GM13977 (cell line): ENCODE measurements at places on chromosomes 4 and X.

DNA sequence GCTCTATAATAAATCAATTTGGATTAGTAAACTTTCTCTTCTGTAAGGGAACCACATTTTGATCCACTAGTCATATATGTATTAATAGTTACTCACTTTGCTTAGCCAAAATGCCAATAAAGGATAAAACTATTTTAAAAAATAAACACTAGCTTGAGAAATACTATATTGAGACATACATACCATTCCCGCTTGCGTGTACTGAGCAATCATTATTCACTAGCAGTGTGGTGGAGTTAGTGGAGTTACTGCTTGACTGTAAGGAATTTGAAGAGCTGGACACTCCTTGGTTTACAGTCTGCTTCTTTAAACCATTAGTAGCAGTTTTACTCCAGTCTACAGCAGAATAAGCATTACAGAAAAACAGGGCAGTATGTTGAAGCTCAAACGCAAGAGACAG, 10.8 kb upstream of the PHKA2 start:
- no peak for DNase-seq

DNA sequence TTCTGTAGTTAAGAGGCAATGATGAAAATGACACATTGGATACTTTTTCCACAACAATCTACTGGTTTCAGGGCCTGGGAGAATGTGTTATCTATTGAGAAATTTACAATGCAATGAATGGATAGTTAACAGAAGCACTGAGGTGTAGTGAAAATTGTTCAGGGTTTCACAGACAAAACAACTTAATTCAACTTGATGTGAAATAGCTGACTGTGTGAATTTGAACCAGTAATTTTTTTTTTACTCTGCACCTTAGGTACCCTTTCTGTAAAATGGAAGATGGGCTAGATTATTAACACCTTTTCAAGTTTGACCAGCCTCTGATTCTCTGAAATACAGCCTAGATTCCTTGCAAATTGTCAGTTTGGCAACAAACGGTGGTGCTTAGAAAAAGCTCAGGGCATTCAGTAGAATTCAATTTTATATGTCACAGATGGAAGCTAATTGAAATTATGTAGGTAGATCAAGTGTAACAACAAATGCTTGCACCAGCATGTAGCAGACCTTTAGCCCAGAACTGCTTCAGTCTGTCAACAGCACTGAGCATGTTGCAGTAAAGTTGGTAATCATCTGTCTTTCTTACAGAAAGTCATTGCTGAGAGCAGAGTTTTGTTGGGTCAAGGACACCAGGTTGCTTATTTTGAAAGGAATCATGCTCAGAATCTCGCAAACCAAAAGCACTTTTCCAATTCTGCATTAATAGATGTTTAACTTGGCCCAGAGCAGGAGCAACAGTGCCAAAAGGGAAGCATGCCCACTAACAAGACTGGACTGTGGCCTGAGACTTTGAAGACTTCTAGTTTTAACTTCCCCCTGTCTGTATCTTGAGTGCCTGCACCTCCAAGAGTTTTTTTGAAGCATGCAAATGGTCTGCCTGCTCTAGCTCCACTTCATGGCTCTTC, 526.6 kb downstream of the PACRGL start:
- DNase-seq = no peak

DNA sequence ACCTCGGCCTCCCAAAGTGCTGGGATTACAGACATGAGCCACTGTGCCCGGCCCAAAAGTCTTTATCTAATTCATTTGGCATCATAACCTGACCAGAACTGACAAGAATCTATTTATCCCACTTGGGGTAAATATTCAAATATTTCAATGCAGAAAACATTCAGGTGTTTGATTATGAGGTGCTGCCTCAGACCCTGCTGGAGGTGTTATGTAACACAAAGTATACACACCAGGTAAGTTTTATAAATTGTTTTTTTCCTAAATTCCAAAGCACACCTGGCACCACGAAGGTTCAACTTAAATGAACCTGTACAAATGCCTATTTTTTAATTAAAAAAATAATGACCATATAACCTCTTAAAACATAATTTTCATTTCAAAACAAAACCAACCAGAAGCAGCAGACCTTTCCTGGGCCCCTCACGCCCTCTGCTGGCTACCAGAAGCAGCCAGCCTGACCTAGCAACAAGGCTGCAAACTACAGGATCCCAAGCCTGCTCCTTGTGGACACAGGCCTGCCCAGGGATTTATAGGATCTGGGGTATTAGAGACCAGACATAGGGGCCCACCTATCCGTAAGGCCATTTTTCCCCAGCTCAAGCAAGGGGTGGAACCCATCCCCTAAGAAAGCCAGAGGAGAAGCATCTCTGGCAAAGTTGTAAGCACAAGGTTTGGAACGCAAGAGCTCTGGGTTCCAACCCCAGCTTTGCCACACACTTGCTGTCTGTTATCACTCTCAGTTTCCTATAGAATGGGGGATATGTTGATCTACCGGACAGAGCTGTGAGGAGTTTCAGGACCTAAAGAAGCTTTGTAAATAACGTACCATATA, 11.7 kb downstream of the OTUD5 start:
- DNase-seq = peak; percentile 64

- DNase-seq = no peak
Measured at GRCh38 chr4:61924131-61924530, 724.0 kb downstream of the ADGRL3 start.

DNA sequence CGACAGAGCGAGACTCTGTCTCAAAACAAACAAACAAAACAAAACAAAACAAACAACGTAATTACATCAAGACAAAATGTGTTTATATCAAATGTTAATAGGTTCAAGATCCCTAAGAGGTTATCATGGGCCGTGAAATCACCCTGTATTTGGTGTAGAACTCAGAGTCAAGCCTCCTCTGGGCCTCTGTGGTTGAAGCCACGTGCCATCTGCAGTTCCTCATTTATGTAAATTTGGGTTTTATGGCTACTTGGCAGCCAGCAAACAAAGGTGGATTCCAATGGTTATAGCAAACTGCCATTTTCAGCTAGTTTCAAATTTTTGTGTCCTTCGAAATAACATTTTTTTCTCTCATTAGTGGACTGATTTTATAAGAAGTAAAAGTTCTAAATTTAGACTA, 16.4 kb downstream of the NSDHL start:
- no peak for DNase-seq

DNA sequence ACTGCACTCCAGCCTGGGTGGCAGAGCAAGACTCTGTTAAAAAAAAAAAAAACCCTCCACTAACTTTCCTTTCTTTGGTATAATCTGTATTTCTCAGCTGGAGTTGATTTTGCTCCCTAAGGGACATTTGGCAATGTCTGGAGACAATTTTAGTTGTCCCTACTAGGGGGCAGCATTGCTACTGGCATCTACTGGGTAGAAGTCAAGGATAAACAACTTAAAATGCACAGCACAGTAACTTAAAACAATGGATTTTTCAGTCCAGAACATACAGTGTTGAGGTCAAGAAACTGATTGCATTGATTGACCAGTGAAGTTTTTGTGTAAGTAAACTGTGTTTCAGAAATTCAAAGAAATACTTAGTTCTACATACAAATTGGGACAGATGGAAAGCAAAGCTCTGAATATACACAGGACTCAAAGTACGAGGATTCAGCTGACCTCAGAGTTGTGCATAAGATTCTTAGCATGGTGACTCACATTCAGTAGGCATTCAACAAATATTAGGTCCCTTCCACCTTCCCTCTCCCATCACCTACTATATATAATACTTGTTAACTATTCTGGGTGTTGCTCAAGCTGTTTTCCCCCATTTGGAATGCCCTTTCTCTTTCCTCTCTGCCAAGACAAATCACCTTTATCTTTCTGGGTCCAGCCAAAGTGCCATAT, 8.8 kb downstream of the DDX53 start:
- DNase-seq = no peak

DNA sequence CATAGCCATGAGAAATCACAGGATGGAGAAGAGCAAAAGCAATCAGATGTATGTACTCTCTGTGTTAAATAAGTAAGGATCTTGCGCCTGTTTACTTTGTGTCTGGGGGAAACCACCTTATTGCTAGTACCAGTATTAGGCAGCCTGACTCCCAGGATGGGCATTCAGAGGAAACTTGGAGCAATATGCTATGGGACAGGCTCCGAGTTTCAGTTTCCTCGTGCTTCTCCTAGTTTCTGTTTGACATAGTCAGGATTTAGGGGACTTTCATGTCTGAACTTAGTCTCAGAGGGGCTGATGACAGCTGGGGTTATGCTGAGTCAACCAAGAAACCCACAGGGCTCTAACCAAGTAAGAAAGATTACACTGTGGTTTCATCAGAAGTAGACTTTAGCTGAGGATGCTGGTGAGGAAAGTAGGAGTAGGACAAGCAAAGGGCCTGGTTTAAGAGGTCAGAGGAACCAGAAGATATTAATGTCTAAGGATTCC, 13.5 kb downstream of the NSUN7 start:
- peak; percentile 71 for DNase-seq

DNA sequence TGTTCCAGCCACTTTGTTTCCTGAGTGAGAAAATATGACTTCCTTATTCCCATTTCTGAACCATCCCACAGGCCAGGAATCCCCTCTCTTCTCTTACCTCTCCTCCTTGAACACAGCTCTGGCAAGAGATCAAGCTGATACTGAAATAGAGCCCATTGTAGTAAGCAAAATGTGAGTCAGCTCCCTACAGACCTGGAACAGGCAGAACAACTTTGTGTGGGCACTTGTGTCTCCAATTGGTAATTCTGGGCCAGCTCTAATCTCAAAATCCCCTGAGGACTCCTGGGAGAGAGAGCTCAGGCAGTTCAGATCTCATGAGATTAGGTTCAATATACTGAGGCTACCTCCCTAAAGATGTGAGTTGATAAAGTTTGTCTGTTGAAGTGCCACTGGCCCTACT, 213.5 kb downstream of the GUCY2F start:
- no peak for DNase-seq

- no peak for DNase-seq
Measured at GRCh38 chrX:124346117-124346876, at the start of gene SH2D1A. Gene SH2D1A (plus strand): TSS chrX:124346563. CDS start chrX:124346643, 80 bp downstream.

GRCh38 chrX:49053223-49054072, 5.4 kb upstream of the CCDC120 start:
- DNase-seq = peak; percentile 83

DNA sequence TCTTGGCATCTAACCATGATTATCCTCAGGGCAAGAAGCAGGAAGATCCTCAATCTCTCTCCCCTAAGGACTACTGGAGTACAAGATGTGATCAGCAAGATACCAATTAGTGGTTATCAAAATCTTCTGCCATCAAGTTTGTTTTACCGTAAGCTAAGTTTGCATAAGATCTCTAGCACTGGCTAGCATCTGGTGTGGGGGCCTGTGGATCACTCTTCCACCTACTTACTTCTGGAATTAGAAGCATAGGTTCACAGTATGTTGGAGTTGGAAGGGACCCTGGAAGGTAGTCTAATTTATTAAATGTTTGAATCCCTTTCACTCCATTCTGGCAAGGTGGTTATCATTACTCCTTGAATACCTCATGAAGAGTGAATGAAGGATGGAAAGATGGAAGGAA, 93.3 kb upstream of the BANK1 start:
- no peak for DNase-seq

- no peak for DNase-seq
Measured at GRCh38 chr4:101599620-101600019, 190.9 kb upstream of the BANK1 start.

- DNase-seq = no peak
Measured at GRCh38 chr4:168882650-168883233, 127.3 kb downstream of the CBR4 start.
